LHCN-M2 (cell line): ENCODE measurements at places on chromosomes 12 and 14. TPM values are rescaled to one million over a fixed set of nuclear protein-coding genes. Genes with fewer than 3 reads are reported as not detected.

DNA sequence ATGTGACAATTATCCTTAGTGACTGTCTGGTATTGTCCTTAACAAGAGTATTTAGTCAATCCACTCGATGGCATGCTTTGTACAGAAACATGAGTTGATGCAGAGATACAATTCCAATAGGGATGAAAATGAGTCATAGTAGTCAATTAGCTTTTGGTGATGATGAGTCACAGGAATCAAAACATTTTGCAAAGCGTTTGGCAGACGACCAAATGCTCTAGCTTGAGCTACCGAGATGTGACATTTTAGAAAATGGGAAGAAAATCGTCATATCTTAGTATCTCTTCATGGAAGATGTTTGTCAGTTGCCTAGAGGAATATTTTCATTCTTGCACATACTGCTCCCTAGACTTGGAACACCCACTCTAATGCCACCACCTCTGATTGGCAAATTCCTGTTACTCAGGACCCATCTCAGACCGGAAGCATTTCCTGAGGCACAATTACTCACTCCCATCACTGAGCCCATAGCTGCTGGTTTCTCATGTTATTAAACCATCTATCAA is 95.0 kb downstream of the LMNTD1 start:
- DNase-seq = peak; percentile 89

DNA sequence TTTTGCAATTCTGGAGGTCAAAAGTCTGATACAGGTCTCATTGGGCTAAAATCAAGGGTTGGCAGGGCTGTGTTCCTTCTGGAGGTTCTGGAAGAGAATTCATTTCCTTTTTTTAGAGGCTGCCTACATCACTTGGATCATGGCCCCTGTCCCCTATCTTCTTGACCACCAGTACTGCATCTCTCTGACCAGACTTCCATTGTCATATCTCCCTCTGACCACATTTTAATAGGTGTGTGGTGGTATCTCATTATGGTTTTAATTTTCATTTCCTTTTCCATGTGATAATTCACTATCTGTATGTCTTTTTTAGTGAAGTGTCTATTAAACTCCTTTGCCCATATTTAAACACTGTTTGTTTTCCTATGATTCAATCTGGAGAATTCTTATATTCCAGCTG is 215.2 kb upstream of the OTX2 start:
- no peak for DNase-seq

GRCh38 chr12:104662908-104663307 is 206.2 kb downstream of the CHST11 start:
- DNase-seq = peak; percentile 12

GRCh38 chr12:95851606-95852005 is 7.1 kb upstream of the SNRPF start:
- no peak for DNase-seq

GRCh38 chr12:120879102-120879501 is 25.1 kb downstream of the SPPL3 start:
- no peak for DNase-seq

The NFE2 gene
- 0.06 TPM in 1 of 2 replicates, not detected in the other for total RNA-seq

GRCh38 chr12:109165599-109165998 is 49.2 kb downstream of the ACACB start:
- DNase-seq = no peak

The TAS2R20 gene
- total RNA-seq = 0.51 and 0.75 TPM in 2 replicates

- DNase-seq = no peak
Observed at GRCh38 chr12:6478416-6478815, 7.9 kb upstream of the VAMP1 start.

DNA sequence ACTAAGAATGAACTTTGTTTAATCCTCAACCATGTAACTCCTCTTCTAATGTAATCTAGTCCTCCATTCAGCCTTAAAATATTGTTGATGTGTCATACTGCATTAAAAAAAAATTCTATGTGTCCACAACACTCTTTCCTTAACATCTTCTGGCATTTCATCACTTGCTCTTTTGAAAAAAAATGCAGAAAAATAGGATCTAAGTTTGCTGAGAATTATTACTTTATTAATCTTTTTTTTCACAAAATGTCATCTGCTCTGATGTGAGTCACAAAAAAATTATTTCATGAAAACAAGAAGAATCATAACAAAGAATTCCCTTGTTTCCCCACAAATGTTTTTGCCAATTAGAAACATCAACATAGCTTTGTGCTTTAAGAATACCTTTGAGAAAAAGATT is 410.1 kb upstream of the MGAT4C start:
- DNase-seq = peak; percentile 43
